ENCODE measurements at places on chromosomes 13 and 19.
A peak's percentile ranks its signal among the peaks of the same experiment; 100 is the strongest.

- DNase-seq = no peak
These were observed 1.7 kb downstream of the CXCL17 start for GRCh38 chr19:42441049-42441445.

DNA sequence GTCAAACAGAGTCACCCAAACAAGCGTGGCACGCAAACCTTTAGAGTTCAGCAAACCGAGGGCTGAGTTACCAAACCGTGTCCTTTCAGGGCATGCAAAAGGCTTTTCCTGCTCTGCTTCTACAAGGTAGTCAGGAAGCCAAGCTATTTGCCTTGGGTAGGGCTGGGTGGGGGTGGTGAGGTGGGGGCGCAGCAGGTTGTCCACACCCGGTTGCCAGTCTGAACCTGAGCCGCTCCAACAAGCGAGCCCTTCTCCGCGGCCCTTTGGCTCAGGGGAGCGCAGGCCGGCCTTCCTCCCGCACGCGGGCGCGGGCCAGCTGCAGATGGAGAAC lies 347 bp upstream of the CLDN10 start:
- no peak for DNase-seq

GRCh38 chr13:73259061-73260017 lies 200.5 kb downstream of the KLF5 start:
- no peak for DNase-seq

GRCh38 chr13:73955977-73956500 lies 178.2 kb downstream of the KLF12 start:
- no peak for DNase-seq

GRCh38 chr19:46911456-46911855 lies 50.7 kb downstream of the ARHGAP35 start:
- no peak for DNase-seq

GRCh38 chr13:30440910-30441703 lies 18.8 kb downstream of the UBE2L5 start:
- no peak for DNase-seq

- DNase-seq = no peak
These were observed 80.5 kb upstream of the MCF2L start for GRCh38 chr13:112888238-112889111.

DNA sequence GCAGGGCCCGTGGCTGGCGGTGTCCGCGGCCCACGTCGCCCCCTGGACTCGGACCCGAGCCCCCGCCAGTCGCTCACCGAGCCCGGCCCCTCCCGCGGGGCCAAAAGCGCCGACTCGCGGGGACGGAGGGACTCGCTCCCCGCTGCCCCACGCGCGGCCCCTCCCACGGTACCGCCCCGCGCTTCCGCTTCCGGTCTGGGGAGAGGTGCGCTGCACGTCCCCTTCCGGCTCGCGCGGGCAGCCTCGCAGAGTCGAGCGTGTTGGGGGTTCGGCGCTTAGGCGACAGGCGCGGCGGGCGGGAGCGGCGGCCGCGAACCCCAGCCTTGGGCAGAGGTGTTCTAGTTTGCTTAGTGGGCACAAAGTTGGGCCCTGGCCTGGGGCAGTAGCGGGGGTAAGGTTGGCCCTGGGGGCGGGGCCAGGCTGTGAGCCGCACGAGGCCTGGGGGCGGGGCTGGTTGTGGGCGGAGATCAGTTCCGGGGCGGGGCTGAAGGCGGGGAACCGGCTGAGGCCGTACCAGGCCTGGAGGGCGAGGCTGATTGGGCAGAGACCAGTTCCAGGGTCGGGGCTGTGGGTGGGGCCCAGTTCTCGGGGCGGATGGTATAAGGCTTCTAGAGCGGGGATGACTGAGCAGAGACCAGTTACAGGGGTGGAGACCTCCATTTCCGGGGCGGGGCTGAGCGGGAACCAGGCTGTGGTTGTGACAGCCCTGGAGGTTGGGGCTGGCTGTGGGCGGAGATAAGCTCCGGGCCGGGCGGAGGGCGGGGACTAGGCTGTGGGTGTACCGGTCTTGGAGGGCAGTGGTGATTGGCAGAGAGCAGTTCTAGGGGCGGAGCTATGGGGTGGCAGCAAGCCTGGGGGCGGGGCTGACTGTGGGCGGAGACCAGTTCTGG lies at the start of the genes MBD3L1 and ZNF558:
MBD3L1 (plus strand) TSS at position 246 of the 890 bp plus-strand sequence. CDS start 10,302 bp downstream, outside the sequence.
ZNF558 (minus strand) TSS at position 173 of the 890 bp plus-strand sequence. CDS start 9,645 bp downstream, outside the sequence.
- peak; percentile 99 for DNase-seq

GRCh38 chr13:52112591-52112990 lies 16.3 kb downstream of the NEK5 start:
- no peak for DNase-seq

DNA sequence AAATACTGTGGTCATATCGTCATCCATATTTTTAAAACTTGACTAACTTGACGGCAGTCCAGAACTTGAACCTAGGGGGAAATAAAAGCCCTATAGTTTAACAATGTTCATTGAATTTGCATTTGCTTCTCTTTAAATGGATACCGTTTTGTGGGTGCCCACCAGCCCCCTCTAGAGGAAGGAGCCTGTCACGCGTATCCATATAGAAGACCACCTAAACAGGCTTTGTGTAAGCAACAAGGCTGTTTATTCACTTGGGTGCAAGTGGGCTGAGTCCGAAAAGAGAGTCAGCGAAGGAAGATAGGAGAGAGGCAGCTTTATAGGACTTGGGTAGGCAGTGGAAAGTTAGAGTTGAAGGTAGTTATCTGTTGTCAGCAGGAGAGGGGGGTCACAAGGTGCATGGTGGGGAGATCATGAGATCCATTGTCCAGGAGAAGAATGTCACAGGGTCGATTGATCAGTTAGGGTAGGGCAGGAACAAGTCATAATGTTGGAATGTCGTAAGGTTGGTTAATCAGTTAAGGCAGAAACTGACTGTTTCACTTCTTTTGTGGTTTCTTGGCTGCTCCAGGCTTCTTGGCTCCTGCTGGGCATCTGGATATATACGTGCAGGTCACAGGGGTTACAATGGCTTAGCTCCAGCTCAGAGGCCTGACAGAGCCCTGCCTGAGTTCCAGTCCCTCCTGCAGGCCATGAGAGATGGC lies 42.5 kb upstream of the ANKRD10 start:
- no peak for DNase-seq

GRCh38 chr13:96450326-96451020 lies 360.6 kb downstream of the HS6ST3 start:
- DNase-seq = no peak

DNA sequence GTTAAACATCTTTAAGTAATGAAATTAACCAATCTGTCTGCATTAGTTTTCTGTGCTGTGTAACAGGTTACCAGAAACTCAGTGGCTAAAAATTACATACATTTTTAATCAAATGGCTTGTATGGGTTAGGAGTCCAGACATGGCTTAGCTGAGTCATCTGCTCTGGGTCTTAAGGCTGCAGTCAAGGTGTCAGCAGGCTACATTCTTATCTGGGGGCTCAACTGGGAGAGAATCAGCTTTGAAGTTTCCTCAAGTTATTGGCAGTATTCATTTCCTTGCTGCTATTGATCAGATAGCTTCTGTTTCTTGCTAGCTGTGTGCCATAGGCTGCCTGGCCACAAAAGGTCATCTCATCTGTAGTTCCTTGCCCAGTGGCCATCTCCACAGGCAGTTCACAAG lies 1163.0 kb downstream of the DIAPH3 start:
- DNase-seq = no peak

DNA sequence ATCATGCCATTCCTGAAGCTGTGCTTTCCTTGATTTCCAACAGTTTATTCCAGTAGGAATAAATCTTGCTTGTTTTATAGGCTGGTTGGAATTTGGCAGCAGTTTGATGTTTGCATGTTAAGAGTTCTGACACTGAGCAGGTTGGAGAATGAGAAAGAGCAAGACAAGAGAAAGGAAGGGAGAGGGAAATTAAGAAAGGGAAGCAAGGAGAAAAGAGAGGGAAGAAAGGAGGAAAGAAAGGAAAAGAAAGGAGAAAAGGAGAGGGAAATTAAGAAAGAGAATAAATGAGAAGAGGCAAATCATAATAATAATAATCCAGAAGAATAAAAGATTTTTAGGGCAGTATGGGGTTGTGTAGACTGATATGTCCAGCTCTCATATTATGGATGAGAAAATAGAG lies 28.4 kb upstream of the UQCRFS1 start:
- no peak for DNase-seq

DNA sequence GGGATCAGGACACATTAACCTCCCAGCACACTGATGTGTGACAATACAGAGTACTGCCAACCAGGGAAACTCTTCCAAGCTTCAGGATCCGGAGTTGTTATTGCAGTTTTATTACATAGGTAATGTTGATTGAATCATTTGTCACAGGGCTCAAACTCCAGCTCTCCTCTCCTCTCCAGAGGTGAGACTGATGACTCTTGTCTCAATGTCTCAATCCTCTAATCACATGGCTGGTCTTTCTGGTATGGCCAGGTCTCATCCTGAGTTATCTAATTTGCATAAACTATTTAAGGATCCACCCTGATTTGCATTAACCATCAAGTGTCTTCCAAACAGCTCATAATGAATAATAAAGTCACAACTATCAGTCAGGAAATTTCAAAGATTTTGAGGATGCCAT lies 522.6 kb upstream of the PCDH9 start:
- DNase-seq = no peak

DNA sequence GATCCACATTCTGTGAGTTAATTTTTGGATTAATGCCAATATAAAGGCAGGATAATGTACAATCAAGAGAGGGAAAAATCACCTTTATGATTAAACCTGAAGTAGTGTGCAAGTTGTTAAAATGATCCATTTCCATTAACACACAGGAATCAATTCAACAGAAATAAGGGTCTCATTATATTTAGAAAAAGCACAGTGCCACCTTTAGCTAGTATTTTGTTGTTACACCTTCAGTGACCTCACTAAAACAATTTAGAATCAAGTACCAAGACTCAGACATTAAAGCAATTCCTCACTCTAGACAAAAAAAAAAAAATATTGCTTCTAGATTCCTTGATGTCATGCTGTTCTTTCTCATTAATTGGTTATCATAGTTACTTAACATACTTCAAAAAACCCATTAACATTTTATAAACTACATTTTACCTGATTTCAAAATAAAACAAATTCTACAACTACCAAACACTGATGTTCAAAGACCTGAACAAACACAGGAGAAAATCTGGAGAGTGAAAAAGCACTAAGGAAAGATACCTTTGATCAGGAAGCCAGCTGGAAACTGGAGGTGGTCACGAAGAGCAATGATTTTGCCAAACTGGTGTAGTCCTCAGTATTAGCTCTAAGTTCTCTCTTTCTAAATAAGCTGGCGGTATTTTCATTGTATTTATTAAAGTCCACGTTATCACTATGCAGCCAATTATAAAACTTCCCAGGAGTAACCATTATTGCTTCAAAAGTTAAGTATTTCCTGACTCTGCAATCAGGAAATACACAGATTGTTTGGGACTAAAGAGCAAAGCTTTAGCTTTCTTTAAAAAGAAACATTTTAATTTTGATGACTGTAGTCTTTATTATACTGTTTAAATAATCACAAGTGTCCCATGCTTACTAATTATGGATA lies 115.3 kb downstream of the TBC1D4 start:
- no peak for DNase-seq

GRCh38 chr13:20145521-20145920 lies 15.3 kb downstream of the GJA3 start:
- no peak for DNase-seq

- no peak for DNase-seq
These were observed 10.6 kb downstream of the RXFP2 start for GRCh38 chr13:31749929-31750328.

DNA sequence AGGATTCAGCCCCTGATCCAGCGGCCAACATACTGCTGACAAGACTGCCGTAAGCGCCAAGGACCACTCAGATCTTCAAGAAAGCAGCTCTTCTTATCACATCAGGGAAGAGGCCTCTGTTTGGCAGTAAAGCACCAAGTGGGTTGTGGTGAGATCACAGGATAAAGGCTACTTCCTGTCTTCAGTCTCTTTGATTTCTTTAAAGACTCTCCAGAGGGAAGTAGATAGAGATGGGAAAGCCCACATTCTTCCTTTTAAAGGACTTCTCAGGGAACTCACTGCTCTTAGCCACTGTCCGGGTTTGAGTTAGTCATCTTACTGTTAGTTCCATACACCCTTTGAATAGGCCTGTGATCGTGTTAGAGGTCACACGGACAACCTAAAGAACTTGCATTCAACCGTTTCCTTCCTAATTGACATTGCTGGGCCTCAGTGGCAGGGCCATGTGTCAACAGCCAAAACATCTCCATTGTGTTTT lies 47.2 kb upstream of the POMP start:
- no peak for DNase-seq

- DNase-seq = no peak
These were observed 9.6 kb downstream of the CD37 start for GRCh38 chr19:49344505-49345423.

DNA sequence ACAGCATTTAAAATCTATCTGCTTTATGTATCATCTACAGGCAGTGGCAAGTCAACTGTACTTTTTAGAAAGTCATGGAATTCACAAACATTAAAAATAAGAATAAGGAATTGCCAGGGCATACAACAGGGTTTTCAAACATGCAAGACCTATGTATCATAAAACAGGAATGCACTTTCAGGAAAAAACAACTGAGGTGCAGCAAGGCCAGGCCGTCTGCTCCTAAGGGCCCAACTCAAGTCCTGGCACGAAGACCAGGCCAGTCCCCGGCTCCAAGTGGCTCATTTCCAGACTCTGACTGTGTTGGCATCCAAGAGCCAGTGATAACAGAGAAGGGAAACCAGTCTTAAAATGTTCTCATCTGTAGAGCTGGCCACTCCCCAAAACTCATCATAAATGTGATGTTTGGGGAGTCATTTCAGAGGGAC lies 7.1 kb downstream of the RFX2 start:
- DNase-seq = no peak

GRCh38 chr13:23651439-23651838 lies 81.2 kb downstream of the TNFRSF19 start:
- DNase-seq = no peak

DNA sequence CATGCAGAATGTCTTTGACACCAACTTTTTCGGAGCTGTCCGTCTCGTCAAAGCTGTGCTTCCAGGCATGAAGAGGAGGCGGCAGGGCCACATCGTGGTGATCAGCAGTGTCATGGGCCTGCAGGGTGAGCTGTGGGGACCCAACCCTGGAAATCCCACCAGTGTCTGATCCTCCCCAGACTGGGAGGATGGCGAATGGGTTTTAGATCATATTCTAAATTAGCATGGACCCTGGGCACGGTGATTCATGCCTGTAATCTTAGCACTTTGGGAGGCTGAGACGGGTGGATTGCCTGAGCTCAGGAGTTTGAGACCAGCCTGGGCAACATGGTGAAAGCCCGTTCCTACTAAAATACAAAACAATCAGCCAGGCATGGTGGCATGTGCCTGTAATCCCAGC lies 5.5 kb downstream of the RDH8 start:
- DNase-seq = no peak

GRCh38 chr19:48900477-48901406 lies 630 bp downstream of the NUCB1 start:
- no peak for DNase-seq

- no peak for DNase-seq
These were observed 71.3 kb downstream of the RAB20 start for GRCh38 chr13:110490009-110490770.

DNA sequence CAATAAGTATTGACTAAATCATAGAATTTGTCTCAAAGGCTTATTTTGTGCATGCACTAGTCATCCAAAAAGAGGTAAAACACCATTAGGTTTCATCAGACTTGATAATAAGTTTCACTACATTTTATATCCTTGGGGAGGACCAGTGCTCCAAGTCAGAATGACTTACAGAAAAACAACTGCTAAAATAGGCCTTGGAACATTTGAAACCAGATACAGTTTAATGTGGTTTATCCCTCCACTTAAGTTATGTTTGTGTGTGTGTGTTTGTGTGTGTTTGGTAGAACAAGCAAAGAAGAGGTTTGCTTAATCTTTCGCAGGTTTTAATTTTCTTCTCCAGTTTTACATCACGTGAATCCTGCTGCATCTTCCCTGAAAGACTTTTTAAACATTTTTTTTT lies 570.9 kb downstream of the PCDH9 start:
- no peak for DNase-seq

Data from activated effector memory CD4-positive, alpha-beta T cell treated with anti-CD3 and anti-CD28 coated beads, Interleukin-2, amount 50 U/mL, for 16 hours (primary cell).